GM18507 (cell line): ENCODE measurements at places on chromosomes 5 and 9.
A peak's percentile ranks its signal among the peaks of the same experiment; 100 is the strongest.

- DNase-seq: no peak
Observed at GRCh38 chr5:148849461-148849860, 23.1 kb downstream of the ADRB2 start.

DNA sequence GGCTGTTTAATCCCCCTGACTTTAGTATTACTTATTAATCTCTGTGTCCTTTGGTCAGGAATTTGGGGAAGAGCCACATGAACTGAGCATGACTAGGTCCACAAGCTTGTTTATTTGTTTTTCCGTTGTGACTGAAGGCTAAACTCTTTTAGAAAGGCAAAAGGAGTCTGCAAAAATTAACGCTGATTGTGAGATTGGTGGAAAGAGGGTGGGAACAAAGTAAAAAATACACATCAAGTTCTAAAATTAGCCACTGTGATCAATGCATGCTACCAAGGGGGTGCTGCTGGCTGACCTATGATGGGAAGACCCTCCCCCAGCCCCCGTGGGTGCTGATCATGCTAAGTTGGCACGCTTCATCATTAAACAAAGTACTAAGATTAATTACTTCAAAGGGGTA, 356.8 kb downstream of the ADGRV1 start:
- no peak for DNase-seq

DNA sequence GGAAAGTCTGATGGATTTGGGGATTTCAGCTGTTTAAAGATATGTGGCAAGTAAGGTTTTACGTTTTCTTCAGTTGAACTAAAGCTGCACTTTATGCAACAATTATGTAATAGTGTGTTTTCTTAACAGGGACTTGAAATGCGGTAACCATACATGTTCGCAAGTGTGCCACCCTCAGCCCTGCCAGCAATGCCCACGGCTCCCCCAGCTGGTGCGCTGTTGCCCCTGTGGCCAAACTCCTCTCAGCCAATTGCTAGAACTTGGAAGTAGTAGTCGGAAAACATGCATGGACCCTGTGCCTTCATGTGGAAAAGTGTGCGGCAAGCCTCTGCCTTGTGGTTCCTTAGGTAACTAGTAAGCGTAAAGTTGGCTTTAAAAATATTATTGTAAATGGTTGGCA, 28.5 kb downstream of the NFX1 start:
- no peak for DNase-seq

GRCh38 chr9:14222149-14222835, 91.6 kb downstream of the NFIB start:
- DNase-seq: no peak

DNA sequence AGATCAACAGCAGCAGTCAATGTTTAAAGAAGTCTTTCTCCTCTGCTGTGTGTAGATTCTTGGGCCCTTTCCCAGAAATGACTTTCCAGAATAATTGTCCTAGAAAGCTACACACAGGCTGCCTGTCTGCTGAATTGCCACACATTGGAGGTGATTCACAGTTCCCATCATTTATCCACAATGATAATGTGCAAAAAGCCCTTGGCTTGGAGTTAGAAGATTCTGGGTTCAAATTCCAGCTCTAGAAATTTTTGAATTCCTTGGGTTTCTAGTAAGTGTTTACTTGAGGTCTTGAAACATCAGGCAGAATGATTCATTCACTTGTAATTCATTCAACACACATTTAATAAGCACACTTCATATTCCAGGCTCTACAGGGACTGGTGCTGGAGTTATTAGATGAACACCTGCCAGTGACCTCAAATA, 28.6 kb upstream of the EPB41L4B start:
- no peak for DNase-seq

DNA sequence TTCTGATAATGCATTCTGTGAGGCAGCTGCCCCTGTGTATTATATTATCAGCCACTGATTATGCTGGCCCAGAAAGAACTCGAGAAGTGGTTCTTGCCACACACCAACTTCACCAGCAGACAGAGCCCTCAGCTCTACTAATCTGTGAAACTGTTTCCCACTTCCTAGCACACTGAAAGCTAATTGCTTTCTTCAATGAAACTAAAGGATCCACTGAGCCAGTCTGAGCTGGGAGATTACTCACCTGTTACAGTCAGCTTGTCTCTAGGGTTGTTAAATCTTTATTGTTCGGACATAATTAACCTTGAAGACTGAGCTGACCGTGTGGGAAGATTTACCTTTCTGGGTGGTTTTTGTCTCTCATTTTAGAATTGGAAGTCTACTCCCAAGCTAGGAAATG, 263.2 kb downstream of the KCTD16 start:
- DNase-seq: no peak

DNA sequence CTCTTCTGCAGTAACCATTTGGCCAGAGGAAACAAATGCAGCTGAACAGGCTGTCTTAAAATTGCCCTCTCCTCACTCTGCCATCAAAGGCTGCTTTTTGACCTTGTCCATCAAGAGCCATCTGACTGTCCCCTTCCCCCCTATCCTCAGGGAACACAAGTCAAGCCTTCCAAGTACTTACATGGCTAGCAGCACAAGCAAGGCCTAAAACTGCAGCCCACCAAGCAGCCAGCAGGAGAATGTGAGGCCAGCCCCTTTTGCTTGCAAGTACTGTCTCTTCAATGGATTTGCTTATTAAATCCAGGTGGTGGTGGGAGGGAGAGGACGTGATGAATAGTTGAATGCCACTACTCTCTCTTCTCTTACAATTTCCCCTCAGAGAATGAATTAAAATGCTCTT, 83.5 kb downstream of the HTR1A start:
- no peak for DNase-seq

DNA sequence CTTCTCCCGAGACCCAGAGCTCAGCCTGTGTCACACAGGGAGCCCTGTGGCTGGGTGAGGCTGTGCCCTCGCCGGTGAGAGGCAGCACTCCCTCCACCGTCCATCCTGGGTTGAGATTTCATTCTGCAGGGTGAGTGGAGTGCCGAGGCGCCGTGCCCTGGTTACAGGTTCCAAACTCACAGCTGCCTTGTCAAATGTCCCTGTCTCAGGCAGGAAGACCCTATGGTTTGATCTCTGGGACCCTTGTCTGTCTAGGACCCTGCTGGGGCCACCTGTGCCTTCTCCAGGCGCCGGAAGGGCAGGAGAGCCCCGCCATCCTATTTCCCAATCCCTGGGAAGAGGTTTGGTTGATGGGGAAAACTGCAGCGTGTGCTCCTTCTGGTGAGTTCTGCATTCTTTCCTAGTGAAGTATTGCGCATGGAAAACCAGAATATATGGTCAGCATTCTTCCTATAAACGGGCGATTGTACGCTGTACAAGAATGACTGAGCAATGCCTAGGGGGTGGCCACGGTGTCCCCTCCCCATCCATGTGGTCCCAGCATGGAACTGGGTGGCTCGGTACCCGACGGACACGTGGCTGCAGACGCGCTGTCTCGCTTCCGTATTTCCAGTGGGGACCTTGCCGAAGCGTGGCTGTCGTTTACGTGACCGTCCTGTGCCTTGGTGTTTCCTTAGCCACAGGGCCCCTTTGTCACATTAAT, 95.9 kb upstream of the COL5A1 start:
- no peak for DNase-seq

- DNase-seq: peak; percentile 47
Observed at GRCh38 chr5:56080375-56081052, 85.8 kb upstream of the IL6ST start.

GRCh38 chr5:60372786-60373185, 327.2 kb downstream of the DEPDC1B start:
- no peak for DNase-seq

GRCh38 chr9:127903557-127904475, 4.4 kb upstream of the ST6GALNAC6 start:
- DNase-seq: no peak

DNA sequence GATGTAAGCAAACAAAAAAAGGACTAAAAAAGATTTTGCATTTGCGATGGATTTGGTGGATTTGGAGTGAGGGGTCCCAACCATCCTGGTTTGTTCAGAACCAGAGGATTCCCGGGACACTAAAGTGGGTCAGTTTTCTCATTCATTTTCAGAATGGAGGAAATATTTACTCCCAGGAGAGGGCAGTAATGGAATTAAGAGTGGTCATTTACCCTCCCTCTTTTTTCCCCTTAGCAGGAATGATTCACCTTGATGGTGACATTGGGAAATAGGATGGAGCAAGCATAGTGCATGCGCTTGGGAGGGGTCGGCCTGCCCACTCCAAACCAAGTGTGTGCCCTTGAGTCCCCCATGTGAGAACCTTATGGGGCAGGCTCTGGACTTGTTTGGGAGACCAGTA, 164.2 kb upstream of the PUM3 start:
- no peak for DNase-seq

- no peak for DNase-seq
Observed at GRCh38 chr9:23829580-23830475, 3.8 kb upstream of the ELAVL2 start.

DNA sequence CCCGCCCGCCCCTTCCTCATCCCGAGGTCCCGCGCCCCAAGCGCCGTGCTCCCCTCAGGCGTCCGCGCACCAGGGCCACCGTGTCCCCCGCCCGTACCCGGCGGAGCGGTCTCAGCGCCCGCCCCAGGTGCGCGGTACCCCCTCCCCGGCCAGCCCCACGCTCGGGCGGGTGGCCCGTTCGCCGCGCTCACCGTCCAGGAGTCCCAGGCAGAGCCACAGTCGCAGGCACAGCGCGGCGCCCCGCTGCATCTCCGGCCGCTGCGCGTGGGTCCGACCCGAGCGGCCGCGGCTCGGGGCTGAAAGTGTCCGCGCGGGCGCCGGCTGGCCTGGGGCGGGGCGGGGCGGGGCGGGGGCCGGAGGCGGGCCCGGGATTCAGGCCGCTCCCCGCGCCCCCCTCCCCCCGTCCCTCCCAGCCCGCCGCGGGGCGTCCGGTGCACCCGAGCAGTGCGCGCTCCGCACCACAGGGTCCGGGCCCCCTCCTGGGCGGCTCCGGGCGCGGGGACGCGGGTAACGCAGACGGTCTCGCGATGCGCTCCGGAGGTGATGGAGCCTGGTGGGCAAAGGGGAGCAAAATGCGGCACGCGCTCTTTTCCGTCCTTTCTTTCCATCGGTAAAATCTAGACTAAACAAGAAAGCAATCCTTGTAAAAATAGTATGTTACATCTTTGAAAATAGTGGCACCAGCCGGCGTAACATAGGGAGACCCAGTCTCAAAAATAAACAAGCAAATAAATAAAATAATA, at the start of gene FLT4:
FLT4 (minus strand) TSS at position 304 of the 743 bp plus-strand sequence; CDS start at position 249, 55 bp downstream.
- DNase-seq: no peak
